ENCODE measurements at places on chromosomes 7 and 10.

DNA sequence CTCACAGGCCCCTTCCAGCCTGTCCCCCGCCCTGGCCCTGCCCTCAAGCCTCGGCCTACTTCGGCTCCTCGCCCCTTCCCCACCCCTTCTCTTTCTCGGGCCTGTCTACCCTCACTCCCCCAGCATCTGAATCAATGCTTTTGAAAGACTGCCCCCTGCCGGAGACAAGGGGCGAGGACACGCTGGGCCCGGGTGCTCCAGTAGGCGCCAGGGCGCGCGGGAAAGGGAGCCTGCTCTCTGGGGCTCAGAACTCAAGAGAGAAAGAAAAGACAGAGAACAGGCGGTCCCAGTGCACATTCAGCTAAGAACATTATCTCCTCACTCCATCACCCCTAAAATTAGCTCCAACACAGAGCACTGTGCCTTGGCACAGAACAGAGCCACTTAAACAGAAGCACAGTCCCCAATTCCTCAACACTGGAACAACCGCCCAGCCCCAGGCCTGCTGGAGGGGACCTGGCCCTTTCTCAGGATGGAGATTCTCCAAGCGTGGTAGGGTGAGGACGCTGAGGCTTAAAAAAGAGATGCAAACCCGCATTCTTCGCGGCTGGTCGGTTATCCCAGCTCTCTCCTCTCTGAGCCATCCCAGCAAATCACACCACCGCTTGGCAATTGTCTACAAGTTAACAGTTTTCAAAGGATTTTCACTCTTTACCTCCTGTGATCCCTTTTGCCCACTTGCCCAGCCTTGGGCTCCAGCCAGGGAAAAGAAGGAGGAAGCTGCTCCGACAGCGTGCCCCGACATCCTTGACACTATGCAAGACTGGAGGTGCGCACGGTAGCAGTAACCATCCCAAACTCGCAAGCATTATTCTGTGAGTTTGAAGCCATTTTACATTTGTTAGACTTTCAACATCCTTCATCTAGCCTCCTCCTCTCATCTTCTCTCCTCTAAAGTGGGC is 2.1 kb downstream of the GIGYF1 start:
- DNase-seq: peak; percentile 74

DNA sequence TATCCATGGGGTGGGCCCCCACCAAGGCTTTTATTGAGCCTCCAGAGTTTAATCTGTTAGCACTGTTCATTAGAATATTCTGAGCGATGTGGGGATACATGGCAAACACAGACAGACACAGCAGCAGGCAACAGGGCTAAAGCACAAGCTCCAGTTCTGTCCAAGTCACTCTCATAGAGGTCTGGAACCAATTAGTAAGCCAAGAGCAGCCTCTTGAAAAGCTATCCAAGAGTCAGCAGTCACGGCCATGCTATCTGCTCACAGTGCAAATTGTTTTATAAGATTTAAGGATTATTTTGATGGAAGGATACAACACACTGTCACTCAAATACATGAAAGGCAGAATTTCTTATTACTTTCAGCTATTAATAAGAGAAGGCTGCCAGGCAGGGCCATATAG is 86.4 kb upstream of the DGKB start:
- DNase-seq: no peak

DNA sequence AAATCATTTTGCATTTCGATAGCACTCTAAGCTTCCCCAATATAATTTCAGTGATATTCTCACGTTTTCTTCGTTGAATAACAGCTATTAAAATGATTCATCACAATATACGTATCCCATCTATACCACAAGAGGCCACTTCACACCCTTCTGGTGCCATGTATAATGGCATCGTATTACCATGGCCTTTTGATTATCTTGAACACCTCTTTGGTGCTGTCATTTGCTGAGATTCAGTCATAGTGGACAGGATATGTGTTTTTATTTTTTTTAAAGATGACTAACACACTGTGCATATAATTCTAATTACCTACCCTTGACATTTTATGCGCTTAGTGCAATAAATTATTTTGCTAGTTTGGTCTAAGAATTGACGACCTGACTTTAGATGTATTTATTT is 6.7 kb upstream of the INSYN2A start:
- DNase-seq: no peak

GRCh38 chr10:843703-844102 is 87.8 kb downstream of the LARP4B start:
- no peak for DNase-seq

GRCh38 chr10:68284062-68285001 is 47.5 kb upstream of the HNRNPH3 start:
- DNase-seq: no peak

DNA sequence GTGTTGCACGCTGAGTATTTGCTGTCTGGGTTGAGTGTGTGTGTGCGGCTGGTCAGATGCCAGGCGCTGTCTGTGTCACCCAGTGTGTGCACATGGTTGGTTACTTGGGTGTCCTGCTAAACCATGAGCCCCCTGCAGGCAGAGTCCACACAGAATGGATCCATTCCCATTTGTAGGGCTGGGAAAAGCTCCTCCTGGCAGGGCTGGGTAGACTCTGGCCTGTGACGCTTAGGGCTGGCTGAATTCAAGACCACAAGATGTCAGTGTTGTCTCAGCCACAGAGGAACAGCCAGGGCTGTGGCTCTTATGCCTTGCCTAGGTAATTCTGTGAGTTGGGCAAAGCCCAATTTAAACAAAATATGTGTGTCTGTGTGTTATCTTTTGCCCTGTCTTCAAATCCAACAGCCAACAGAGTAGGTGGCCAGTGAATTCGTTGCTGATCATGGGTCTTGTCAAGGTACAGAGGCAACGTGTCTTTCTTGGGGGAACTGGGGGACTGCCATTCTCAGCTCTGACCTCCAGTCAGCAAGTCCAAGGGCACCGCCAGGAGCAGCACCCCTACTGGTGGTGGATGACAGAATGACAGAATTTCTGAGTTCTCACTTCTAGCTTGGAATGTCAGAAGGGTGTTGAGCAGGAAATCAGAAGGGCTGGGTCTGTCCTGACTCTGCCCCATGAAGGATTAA is 285.1 kb downstream of the CCSER2 start:
- DNase-seq: no peak

DNA sequence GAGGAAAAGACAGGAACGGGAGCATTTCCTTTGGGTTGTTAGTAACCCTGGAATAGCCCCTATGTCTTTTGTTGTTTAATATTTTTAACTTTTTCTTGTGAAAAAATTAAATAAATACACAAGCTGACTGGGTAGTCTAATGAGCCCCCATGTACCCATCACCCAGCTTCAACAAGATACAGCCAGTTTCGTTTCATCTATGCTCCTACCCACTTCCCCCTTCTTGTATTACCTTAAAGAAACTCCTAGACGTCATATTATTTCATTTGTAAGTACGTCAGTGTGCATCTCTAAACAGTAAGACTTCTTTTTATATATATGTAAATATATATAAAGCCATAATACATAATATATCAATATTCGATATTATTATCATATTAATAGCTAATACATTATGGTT is 42.8 kb upstream of the NUB1 start:
- DNase-seq: no peak

GRCh38 chr7:118057404-118057803 is 126.6 kb upstream of the LSM8 start:
- no peak for DNase-seq

Measured in stimulated activated CD8-positive, alpha-beta memory T cell treated with anti-CD3 and anti-CD28 coated beads, Interleukin-4, amount 100 ng/mL, for 24 hours (primary cell).